Stimulated activated naive CD4-positive, alpha-beta T cell (primary cell): ENCODE measurements at places on chromosomes 12 and 14.

DNA sequence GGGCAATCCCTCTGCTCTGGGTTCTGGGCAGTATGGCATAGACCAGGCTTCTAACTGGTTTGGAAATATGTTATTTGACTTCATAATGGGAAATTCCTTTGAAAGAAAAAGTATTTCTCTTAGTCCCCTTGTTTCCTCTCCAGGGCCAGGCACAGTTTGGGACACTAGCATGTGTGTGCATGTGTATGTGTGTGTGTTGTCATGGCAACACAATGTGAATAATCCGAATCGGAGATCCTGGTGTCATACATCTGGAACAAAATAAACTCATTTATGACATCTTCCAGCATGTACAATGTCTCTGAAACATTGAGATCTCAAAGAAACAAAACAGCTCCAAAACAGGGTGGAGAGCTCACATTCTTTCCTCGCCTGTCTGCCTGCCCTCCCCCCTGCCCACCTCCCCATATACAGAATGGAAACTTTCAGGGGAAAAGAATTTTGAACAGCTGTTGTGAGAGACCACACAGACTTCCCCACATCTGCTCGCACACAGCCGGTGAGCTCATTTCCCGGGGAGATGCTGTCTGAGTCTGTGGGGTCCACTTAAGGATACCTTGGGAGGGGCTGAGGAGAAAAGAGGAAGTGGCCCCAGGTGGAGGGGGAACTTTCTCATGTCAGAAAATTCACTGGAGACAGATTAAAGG lies 55.5 kb upstream of the PARP11 start:
- DNase-seq: no peak

GRCh38 chr12:103947871-103948555 lies 17.7 kb upstream of the TDG start:
- no peak for DNase-seq

GRCh38 chr14:72792051-72792788 lies 101.7 kb downstream of the DPF3 start:
- DNase-seq: no peak

DNA sequence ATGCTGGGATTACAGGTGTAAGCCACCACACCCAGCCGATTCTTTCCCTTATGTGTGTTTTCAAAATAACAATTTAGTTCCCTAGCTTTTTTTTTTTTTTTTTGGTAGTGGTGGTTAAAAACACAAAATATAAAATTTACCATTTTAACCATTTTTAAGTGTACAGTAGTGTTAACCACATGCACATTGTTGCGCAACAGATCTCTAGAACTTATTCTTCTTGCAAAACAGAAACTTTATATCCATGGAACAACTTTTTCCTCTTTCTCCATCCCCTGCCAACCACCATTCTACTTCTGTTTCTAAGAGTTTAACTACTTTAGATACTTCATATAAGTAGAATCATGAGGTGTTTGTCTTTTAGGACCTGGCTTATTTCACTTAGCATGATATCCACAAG lies 1.1 kb upstream of the NDUFA12 start:
- DNase-seq: no peak

GRCh38 chr12:50234347-50234746 lies 49.0 kb downstream of the LIMA1 start:
- no peak for DNase-seq

DNA sequence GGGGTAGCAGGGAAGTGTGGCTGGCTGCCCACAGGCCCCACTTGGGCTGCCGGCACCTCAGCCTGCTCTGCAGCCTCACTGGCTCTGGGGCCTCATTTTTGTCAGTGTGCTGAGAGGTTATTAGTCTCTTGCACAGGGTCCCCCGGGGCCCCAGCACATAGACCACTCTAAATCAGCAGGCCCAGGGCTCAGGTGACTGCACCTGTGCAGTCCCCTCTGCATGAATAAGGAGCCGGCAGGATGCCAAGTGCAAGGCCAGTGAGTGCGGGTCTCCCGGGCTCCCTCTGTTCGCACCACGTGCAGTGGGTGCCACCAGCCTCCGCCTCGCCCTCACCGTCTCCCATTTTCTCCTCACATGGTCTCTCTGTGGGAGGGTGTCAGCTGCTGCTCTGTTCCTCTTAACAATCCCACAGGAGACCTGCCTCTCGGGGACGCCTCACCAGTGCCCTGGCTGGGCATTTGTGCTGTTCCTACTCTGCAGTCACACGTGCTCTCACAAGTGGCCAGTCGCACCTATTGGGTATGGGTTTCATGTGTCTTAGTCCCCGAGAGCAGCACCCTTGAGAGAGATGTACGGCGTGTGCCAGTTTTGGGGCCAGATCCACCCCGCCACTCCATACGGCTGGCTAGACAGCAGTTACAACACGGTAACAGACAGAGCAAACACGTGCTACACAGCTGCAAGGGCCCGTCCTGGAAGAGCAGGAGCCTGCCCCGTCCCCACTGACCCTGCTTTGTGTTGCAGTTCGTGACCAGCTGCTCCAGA lies 40.4 kb downstream of the MMAB start:
- DNase-seq: no peak

DNA sequence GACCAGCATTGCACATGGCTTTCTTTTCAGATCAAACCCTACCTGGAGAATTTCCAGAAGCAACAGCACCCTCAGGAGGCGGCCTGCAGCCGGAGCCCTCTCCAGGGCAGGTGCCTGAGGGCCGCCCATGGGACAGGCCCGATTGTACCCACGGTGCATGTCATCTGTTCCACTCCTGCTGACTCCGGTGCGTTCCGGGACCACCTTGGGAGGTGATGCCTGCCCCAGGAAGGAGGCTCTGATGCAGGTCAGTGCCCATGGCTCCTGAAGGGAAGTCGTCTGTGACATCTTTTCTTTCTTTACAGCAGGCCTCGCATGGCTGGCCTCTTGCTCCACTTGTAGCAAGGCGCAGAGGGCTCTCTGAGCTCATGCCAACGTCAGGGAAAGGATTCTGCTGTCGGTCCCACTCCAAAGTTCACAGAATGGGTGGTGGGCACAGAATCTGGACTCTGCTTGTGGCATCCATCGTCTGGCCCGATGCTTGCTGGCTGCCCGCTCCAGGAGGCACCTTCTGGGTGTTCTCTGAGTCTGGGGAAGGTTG lies 160.7 kb upstream of the RTL1 start:
- DNase-seq: no peak

- no peak for DNase-seq
These were observed 9.5 kb upstream of the DNM1L start for GRCh38 chr12:32669584-32669983.

DNA sequence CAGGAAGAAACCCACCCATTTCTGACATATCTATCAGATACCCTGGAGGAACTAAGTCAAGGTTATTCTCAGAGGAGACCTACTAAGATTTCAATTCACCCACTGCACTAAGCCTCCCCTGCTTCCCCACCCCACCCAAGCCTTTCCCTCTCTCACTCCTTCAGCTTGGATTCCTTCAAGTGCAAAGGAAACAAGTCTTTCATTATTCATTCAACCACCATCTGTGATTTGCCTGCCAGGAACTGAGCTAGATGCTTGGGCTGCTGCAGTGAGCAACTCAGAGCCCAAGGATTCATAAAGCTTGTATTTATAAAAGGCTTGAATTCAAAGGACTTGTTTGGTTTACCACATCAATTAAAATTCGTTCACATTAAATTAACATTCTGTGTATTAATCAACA lies 161.3 kb downstream of the GXYLT1 start:
- DNase-seq: no peak

DNA sequence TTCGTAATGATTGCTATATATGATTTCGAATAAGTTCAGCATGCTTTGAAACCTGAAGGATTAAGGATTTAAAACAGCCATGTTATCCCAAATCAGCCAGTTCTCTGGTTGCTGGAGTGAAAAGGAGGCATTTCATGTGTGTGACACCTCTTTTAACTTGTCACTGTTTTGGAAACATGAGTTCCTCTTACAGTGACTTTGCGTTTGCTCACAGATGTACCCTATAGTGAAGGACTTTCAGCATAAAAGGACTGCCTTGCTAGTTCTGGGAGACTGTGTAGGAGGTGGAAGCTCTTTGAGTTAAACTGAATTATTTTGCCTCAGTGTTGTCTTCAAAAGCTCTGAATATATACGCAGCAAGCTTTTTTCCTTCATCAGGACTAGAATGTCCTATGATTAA lies 7.6 kb downstream of the RNASE11 start:
- DNase-seq: no peak

DNA sequence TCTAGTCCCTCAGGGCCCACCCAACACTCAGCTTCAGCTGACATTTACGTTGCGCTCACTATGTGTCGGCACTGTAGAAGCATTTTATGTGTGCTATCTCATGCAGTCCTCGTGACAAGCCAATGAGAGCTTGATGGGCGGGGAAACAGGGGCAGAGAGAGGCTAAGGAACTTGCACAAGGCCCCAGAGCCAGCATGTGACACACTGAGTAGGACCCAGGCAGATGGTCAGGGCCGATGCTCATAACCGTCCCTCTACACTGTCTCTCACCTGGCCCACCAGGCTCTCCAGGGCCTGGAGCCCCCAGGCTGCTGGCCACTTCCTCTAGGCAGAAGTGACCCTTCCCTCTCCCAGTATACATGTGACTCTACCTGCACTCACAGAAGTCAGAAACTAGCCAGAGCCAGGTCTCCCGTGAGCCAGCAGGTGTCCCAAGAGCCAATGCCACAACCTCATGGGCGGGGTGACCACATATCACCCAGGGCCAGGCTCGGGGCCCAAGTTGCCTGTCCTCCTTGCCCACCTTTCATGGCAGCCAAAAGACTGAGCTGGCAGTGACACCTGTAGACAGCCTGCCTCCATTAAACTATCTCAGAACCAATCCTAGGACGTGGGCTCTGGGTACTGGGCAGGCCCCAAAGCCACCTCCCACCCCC lies 38.3 kb downstream of the TTC7B start:
- no peak for DNase-seq

GRCh38 chr14:101877766-101878165 lies 86.6 kb upstream of the DYNC1H1 start:
- no peak for DNase-seq

- no peak for DNase-seq
These were observed 4.8 kb upstream of the ZCCHC8 start for GRCh38 chr12:122505419-122506051.

- no peak for DNase-seq
These were observed 113.1 kb downstream of the FBXL14 start for GRCh38 chr12:1481326-1481725.

DNA sequence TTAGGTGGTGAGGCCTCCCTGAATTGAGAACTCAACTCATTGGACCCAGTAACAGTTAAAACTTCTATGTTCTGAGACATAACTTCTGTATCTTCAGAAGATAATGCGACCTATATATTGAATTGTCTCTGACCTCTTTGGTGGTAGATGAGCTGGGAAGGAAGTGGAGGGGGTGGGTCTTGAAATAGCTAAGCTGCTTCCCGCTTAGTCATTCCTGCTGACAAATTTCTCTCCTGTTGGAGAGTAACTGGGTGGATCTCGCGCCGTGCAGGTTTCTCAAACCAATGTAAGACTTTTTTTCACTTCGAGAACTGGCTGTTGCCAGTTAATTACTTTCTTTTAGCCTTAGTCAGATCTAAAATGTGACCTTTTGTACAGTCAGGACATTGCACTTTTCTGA lies 100.8 kb downstream of the PPHLN1 start:
- no peak for DNase-seq

GRCh38 chr14:103736546-103737431 lies 21.2 kb downstream of the ZFYVE21 start:
- DNase-seq: no peak

GRCh38 chr12:49336645-49337584 lies at the start of gene C1QL4:
TSS of gene C1QL4 (minus strand) at chr12:49337188. CDS start at chr12:49336477, 711 bp downstream.
- peak; percentile 86 for DNase-seq

- no peak for DNase-seq
These were observed 622.6 kb downstream of the AACS start for GRCh38 chr12:125687820-125688219.

DNA sequence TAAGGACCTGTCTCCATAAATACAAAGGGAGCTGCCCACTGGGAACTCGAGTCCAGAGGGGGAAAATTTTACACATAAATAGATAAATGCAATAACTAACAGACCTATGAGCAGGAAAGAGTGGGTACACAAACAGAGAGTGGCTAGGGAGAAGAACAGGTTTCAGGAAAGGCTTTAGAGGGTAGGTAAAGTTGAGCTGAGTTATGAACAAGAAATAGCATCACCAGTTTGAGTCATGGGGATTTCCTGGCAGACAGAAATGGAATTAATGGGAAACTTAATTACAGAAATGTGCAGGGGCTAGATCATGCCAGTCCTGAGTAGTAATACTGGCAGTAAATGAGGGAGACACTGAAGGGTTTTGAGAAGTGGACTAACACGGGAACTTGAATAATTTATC lies 58.0 kb upstream of the CCDC175 start:
- DNase-seq: no peak

DNA sequence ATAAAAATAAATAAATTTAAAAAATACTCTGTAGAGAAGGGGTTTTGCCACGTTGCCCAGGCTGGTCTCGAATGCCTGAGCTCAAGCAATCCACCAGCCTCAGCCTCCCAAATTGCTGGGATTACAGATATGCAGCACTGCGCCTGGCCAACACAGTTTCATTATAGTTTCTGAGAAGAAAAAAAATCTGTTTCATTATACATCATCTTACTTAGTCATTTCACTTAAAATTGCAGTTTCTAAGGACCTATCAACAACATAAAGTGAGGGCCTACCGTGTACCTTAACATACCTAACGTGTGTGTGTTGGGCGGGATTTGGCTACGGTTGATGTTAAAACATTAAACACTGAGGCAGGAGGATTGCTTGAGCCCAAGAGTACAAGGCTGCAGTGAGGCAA lies 28.3 kb downstream of the P2RX2 start:
- DNase-seq: no peak

- no peak for DNase-seq
These were observed 59.9 kb downstream of the DDHD1 start for GRCh38 chr14:53093206-53093605.

DNA sequence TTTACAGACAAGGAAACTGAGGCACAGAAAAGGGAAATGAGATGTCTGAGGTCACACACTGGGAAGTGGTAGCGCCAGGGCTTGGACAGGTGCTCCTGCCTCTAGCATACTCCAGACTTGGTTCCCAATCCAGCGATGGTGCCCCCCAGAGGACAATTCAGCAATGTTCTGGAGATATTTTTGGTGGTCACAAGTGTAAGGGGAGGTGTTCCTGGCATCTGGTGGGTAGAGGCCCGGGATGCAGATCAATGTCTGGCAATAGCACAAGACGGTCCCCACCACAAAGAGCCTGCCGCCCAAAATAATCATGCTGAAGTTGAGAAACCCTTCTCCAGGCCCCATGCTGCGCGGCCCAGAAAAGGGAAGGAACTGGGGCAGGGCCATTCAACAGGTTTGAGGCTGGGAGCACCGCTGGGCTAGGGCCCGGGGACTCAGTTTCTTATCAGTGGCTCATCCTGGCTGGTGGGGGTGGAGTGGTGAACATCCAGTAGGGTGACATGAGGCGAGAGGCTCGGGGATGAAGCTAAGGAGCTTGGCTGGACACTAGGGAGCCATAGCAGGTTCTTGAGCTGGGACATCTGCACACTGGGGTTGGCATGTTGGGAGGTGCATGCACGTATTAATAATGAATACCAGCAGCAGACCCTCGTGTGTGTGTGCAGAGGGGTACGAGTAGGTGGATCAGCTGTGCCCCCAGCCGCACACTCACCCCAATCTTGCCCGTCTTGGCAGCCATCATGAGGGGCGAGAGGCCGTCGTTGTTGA lies 35.1 kb downstream of the TRPV4 start:
- DNase-seq: no peak

- no peak for DNase-seq
These were observed 186.2 kb downstream of the PELI2 start for GRCh38 chr14:56304456-56304855.
